Fibroblast of pulmonary artery (primary cell): ENCODE measurements at places on chromosomes 5 and 9.

DNA sequence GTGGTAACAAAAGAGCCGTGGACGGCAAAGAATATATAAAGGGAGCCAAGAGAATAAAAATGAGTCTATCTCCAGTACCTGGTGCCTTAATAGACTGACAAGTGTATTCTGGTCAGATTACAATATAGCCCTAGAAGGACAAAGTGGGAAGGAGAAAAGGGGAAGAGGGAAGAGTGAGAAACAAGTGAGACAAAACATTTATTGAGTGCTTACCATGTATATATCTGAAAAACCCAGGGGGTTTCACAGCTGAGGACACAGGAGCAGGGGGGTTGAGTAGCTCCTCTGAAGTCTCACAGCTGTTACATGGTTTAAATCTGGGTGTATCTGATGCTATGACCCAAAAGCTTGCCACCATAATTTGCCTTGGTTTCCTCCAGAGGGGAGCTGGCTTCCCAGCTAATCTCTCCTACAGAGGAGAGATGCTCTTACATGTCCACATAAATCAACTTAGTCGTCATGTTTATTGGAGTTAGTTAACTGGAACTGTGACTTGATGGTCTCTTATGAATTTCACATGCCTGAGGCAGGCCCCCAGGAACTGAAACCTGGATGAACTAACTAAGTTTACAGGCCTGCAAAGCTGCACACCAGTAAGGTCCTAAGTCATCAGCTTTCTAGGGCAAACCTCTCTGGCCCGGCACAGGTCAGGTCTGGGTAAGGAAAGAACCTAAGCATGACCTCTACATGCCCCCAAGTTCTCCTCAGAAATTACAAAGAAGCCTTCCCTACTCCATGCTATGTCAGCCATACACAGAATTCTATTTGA is 15.5 kb downstream of the SIL1 start:
- no peak for DNase-seq

- no peak for DNase-seq
These were observed 31.8 kb downstream of the DNAI1 start for GRCh38 chr9:34490360-34490759.

DNA sequence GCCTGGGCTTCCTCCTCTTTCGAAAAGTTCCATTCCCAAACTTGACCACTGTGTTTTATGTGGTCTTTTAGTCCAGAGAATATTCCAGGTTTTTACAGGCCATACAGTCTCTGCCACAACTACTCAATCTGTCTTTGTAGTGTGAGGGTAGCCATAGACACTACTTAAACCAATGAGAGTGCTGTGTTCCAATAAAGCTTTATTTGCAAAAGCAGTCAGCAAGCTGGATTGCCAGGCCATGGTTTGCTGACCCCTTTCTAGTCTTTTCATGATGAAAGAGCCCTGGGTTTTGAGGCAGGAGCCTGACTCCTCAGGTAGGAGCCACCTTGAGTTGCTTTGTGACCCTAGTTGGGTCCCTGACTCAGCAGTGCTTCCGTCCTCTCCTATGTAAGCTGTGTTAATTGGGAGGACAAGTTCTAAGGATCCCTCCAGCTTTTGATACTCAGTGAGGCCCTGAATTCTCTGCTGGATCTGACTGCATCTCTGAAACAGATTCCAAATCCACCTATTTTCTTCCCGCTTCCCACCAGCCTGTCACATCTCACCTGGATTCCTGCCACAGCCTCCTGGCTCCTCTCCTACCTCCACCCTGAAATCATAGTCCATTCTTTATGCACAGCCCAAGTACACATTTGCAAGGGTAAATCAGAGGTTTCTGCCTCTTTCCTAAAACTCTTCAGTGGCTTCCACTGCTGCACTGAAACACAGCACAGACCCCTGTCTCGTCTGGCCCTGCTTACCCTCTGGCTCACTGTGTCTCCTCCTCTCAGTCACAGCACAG is 13.5 kb downstream of the GALNT10 start:
- no peak for DNase-seq

GRCh38 chr9:123743737-123744136 is 186.2 kb downstream of the DENND1A start:
- no peak for DNase-seq

GRCh38 chr5:27316271-27316650 is 277.9 kb upstream of the CDH9 start:
- DNase-seq, result peak; percentile 75

DNA sequence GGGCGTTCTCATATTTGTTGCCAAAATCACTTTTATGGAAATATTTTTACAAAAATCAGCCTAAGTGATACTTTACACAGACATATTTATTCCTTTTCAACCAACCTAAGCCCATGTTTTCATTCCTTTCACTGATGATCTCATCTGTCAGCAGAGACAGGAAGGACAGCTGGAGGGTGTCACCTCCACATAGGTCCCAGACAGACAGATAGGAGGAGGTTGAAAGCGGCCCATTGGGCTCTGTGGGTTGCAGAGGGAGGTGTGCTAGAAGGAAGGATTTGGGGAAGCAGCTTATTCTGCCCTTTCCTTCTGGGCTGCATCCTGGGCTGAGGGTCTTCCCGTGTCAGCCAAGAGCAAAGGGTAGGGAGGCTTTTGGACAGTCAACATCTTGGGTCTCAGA is 26.0 kb upstream of the SEMA4D start:
- no peak for DNase-seq

DNA sequence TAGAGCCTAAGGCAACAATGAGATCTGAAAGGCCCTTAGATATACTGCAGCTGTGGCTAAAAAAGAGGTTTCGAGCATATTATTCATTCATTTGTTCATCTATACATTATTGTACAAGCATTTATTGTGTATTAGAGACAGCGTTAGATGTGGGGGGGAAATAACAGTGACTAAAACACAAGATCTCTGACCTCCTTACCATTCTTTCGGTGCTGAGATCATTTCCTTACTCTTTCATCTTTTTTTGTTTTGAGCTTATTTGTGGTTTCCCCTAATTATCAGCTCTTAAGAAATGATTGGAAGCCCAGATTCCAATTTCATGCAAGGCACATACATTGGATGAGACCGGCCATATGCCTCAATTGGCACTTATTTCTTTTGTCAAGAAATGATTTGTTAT is 113.2 kb downstream of the SEC61B start:
- no peak for DNase-seq

DNA sequence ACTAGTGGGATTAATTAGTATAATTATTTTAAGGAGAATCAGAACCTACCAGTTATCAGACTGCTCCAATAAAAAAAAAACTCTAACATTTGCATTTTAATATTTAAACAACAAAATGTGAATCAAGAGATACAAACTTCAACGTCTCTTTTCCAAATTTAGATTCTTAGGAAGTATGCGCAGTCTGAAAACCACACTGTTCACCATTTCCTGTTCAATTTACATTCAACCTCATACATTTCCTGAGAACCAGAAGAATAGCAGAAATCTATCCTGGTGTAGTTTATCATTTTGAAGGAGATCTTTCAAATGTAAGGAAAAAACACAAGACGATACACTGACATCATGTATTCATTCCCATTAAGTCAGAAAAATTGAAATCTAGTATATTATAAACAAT is 869.2 kb downstream of the EFNA5 start:
- no peak for DNase-seq

DNA sequence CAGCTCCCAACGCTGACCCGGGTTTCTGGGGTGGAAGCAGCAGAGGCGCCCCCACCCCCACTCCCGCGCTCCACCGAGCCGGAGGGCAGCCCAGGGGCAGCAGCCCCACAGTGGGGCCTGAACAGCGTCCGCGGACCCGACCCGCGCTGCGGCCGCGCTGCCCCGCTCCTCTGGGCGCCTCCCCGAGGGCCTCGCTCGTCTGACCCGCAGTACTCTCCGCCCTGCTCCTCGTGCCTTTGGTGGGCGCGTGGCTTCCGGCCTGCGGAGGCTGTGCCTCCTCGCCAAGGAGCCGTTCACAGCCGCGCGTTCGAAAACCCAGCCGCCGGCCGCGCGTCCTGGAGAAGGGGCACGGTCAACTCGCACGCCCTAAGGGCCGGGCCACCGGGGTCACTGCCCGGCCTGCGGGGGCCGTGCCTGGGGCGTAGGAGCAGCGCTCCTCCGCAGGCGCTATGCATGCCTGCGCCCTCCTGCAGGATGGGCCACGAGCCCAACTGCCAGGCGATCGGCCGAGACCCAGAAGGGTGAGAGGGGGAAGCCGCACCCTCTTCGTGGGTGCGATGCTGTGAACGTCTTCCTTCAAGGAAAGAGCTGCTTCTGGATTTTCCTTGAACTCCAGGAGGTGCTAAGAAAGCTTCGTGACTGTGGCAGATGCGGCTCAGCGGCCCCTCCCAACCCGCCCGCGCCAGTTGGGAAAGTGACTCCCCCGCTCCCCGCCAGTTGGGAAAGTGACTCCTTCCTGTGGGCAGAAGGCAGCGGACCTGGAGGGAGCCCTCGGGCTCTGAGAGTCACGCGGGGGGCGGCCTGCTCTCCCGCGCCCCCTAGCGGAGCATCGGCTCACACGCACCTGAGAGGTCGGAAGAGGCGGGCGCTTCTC is 82.7 kb downstream of the HSD17B3 start:
- peak; percentile 26 for DNase-seq

GRCh38 chr5:50711280-50711679 is 44.8 kb downstream of the PARP8 start:
- no peak for DNase-seq

DNA sequence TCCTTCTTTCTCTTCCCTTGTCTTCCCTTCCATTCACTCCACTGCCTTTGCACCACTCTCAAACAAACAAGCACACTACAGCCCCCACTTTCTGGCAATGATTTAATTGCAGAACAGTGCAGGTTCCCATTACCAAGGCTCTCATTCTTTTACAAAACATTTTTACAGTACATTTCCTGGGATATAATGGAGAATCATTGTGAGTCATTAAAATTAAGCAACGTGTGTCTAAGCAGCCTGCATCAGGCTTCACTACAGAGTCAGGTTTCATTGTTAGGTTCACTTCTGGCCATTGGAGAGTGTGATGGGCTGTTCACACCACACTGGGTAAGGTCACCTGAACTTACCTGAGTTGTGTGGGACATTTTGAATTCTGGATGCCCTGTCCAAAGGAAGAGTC is 303.5 kb downstream of the TRIM32 start:
- no peak for DNase-seq

DNA sequence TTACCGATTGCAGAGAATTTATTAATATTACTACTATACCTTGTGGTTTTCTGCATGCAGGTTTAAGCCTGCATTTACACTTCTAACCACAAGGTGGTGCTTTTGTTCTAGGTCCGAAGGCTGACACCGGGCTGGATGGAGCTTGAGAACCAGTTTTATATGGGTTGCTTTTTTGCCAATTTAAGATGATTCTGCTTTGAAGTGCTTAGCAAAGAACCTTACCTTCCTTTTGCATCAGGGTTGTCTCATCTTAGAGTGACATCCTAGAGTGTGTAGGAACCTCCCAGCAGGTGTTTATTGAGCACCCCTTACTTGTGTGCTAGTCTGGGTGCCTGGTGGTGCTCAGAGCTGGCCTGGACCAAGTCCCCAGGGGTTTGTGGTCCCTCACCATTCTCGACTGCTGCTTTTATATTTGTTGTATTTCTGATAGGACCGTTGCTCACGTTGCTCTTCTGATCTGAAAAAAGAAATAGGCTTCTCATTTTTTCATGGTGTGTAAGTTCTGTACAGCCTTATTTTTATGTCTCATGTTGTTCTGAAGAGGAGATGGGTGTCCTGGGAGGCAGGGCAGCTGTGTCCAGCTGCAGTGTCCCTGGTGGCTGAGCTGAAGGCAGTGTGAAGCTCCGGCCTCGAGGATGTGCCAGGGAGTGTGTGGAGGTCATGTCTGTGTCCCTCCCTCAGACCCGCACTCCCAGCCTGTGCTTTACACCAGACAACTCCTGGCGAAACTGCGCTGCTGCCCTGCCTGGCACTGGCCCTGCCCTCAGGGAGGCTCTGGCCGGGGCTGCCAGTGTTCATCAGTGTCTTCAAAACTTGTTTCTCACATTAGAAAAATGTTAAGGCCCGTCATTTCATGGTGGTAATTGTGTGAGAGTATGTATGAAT is 54.3 kb downstream of the EHMT1 start:
- DNase-seq, result peak; percentile 84

DNA sequence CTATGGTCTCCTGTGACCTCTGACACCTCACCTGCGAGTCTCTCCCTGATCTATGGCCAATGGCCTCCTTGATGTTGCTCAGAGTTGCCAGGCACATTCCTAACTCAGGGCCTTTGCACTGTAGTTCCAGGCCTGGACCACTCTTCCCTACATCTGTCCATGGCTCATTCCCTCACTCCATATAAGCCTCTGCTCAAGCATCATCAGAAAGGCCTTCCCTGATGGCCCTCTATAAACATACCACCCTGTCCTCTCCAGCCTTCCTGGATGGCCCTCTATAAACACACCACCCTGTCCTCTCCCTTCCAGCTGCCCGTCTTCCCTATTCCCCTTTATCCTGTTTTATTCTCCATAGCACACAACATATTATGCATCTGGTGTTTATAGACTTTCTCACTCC is 102.8 kb downstream of the GTF3C4 start:
- DNase-seq, result no peak

DNA sequence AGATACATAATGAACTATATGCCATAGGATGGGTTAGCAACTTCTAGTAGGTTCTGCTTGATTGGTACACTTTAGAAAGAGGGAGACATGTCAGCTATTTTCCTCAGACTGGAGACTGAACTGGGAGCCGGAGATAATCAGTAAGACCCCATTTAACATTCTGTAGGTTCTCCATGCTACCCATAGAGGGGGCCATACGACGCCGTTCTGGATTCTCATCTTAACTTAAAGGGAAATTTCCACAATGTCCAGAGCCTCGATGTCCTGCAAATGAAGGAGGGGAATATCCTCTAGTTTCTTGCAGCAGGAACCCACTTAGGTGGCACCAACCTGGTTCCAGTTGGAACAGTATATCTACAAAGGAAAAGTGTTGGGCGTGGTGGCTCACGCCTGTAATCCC is 22.3 kb upstream of the NPM1 start:
- no peak for DNase-seq

DNA sequence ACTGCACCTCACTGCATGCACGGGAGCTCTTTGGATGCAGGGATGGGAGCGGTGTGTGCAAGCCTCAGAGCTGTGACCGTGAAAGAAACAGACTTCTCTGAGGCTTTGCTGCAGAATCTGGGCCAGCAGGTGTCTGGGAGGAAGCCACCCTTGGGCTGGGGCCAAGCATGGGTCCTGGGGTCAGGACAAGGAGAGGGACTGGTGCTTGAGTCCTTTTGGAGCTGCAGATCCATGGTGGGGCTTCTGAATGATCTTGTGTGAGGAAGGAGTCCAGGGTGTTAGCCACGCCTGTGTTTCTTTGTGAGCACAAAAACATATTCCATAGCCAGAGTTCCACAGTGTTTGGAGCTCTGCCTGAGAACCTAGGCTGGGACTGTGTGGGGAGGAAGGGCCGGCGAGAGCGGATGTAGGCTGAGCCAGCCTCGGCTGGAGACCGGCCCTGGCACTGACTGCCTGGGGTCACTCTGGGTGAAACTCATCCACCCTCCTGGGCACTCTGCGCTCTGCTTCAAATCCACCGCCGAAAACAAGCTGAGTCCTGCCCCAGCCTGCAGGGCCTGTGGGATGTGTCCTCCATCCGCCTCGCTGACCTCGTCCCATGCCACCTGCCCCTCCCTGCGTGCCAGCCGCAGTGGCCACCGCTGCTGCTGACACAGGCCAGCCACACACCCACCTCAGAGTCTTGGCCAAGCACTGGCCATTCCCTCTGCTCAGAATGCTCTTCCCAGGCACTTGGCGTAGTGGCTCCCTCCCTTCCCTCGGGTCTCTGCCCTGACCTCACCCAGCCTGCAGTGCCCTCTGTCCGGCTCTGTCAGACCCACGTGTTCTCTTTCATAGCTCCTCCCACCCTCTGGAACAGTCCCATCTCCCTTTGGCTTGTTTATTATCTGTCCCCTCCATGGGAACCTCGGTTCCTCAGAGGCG is 26.7 kb downstream of the ERGIC1 start:
- peak; percentile 71 for DNase-seq

- no peak for DNase-seq
These were observed 3.0 kb downstream of the N4BP3 start for GRCh38 chr5:178116143-178116885.
